ENCODE measurements at places on chromosomes 5 and 9. TPM values are rescaled to one million over a fixed set of nuclear protein-coding genes. Genes with fewer than 3 reads are reported as not detected.

FBP2 gene
- not detected for total RNA-seq

IL31RA gene
- total RNA-seq, result not detected

PKD2L2 gene
- not detected for total RNA-seq

ELAVL2 gene
- total RNA-seq, result 384 TPM

CD180 gene
- total RNA-seq, result not detected

DMRT3 gene
- 1.7 TPM for total RNA-seq

PHPT1 gene
- 101 TPM for total RNA-seq

All from glutamatergic neuron (in vitro differentiated cells).